Left lobe of liver (tissue), 2 donors: ENCODE measurements at places on chromosomes 12 and 14. TPM values are rescaled to one million over a fixed set of nuclear protein-coding genes. Genes with fewer than 3 reads are reported as not detected.
A peak's percentile ranks its signal among the peaks of the same experiment; 100 is the strongest.

Gene ASB2
- 0.20 TPM for total RNA-seq

Gene NUDT4
- 17.6 TPM for total RNA-seq

Gene ATL1
- 0.48 TPM for total RNA-seq

Gene RNASE2
- 0.33 TPM for total RNA-seq

Gene SPTB
- 0.35 TPM for total RNA-seq

Gene MAP1LC3B2
- total RNA-seq, result not detected

Gene DLGAP5
- 0.33 TPM for total RNA-seq

Gene GPR162
- 1.3 TPM for total RNA-seq

DNA sequence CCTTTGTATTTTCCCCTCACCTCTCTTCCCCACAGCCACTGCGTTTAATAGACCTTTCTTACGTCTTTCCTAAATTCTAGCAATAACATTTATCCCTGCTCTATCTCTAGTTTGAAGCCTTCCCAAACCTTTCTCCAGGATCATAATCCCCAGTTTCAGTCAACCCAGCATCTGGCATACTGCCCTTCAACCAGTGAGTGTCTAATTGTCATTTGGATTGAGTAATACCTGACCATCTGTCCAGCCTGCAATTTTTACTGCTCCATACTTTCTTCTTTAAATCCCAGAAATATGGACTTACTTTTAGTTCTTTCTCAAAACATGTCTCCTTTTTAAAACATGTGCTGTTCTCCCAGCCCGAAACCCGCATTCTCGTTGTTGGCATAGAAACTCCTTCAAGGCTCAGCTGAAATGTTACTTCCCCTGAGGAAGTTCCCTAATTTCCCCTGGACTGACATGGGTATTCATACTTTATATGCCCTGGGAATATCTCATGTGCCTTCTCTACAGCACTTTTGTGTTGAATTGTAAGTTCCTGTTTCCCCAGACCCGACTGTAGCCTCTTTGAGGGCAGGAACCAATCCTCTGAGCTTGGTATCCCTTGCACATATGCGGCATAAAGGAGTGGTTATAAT is 65.1 kb upstream of the ETV6 start:
- DNase-seq, result peak; percentile 62

DNA sequence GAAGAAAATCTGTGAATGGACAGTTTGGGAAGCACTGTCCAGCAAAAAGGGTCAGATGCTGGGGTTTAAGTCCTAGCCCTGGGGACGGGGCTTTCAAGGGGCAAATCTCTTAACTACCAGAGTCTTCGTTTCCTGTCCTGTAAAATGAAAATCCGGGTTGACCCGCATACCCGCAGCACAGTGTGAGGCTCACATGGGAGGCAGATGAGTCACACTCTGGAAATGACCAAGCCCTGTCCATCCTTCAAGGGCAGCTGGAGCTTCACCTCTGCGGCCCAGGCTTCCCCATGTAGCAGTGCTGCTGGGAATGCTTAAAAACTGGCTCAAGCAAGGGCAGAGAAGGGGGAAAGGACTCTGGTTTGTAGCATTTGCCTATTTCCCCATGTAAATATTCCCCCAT is 19.0 kb downstream of the FAM181A start:
- DNase-seq, result no peak

- DNase-seq, result no peak
Observed at GRCh38 chr14:71472356-71473340, 459.6 kb upstream of the RGS6 start.

DNA sequence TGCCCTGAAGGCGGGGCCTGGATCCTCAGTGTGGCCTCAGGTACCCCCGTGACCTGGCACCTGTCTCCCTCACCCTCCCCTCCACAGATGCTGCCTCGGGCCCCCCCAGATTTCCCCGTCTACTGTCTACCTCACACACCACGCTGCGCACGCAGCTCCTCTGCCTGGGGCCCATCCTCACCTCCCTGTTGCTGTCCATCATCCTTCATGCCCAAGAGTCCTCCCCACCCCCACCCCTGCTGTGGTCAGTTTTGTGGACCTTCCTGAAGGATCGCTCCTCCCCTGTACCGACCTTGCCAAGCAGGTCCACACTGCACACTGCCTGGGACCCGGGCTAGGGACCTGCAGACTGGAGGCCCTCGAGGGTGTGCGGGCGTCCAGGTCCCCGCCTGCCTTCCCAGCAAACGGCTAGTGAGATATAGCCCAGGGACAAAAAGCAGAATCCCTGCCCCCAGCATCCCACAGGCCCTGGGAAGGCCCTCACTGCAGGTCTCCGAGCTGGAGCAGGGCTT is 197.4 kb upstream of the DIO3 start:
- no peak for DNase-seq

DNA sequence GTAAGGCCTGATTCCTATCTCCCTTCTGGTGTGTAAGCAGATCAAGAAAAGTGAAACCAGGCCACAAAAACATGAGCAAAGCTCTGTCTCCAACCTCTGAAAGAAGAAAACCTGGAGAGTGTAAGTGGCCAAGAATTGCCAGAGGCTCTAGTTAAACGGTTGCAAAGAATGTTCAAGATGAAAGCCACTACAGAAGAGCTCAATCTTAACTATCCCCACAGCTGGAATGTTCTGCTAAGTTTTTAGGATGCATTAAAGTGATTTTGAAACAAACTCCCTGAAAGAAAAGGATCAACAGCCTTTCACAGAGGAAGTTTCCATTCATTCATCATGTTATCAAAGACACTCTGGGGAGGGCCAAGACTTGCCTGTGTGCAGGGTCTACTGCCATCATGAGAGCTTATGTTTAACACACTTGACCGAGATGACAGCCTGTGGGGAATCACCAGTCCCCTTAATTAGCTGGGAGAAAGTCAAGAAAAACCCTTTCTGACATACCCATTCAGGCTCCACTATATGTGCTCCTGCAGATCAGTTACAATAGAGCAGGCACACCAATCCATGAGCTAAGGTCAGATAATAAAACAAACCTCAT is 128.0 kb upstream of the OVCH1 start:
- no peak for DNase-seq

DNA sequence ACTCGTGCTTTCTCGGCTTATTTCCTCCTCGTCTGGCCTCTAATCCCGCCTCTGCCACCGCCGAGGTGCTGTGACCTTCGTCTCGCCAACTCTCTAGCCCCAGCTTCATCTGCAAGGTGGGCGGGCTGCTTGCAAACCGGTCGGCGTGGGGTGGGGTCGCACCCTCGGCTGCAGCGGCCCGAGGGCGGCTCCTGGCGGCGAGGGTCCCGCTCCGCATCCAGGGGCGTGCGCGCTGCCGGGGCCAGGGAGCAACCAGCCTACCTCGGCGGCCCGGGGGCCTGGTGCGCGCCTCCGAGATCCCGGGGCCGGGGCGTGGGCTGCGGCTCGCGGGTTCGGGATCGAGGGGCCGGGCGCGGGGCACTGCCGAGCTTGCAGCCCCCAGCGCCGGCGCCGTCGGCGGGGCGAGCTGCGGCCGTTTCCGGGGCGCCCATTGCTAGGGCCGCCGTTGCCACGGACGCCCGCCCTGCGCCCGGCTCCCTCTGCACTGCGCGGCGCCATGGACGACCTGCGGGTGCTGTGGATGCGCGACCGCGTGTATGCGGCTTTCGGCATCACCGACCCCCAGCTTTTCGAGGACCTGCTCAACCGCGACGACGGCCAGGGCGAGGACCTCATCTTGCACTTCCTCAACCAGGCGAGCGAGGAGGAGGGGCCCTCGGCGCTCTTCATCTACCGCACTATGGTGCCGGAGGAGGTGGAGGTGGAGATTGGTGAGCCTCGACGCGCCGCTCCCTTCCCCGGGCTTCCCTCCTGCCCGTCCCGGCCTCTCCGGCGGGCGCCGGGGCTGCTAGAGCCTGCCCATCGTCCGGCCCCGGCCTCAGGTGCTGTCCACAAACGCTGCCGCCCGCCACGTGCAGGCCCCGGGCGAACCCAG is at the start of gene DNAH10:
Gene DNAH10 (plus strand): TSS at position 461 of the 874 bp plus-strand sequence. CDS start 36 bp downstream, at position 497.
- DNase-seq, result no peak

- no peak for DNase-seq
Observed at GRCh38 chr12:95096852-95097251, 23.4 kb upstream of the NR2C1 start.

GRCh38 chr12:102757882-102758226 is 159.2 kb downstream of the PAH start:
- no peak for DNase-seq

DNA sequence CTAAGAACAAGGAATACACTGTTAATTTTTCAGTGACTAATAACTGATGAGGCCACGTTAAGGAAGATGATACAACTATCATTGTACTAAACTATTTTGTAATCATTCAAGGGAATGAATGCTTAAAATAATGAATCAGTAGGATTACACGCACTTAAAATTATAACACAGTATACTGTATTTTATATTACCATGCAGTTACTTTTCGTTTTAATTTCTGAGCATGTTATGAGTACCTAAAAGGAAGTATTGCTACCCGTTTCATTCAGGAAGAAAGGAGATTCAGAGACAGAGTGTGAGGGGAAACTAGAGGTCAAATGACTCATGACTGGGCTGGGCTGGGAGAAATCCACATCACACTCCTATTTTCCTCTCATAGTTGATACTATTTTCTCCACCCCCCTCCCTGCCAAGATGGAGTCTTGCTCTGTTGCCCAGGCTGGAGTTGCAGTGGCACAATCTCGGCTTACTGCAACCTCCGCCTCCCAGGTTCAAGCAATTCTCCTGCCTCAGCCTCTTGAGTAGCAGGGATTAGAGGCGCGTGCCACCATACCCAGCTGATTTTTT is 202.0 kb downstream of the PPM1H start:
- DNase-seq, result no peak

- no peak for DNase-seq
Observed at GRCh38 chr14:32332415-32333316, 3.6 kb downstream of the AKAP6 start.

GRCh38 chr12:82931349-82932116 is 244.8 kb downstream of the TMTC2 start:
- no peak for DNase-seq

GRCh38 chr14:77221241-77221871 is 39.8 kb downstream of the TMEM63C start:
- DNase-seq, result no peak

DNA sequence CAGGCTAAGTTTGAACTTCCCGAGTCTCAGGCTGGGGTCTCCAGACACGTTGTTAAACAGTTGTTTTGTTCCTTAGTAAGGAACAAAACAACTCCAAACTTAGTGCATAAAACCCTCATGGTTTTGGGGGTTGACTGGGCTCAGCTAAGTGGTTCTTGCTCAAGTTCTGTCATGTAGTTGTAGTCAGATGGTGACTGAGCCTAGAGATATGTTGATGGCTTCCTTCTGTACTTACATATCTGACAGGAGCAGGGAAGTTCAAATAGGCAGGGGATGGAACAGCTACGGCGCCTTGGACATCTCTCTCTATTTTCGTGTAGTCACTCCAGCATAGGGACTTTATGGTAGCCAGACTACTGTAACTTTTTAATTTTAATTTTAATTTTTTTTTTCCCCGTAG is 45.7 kb downstream of the SPATS2 start:
- no peak for DNase-seq

DNA sequence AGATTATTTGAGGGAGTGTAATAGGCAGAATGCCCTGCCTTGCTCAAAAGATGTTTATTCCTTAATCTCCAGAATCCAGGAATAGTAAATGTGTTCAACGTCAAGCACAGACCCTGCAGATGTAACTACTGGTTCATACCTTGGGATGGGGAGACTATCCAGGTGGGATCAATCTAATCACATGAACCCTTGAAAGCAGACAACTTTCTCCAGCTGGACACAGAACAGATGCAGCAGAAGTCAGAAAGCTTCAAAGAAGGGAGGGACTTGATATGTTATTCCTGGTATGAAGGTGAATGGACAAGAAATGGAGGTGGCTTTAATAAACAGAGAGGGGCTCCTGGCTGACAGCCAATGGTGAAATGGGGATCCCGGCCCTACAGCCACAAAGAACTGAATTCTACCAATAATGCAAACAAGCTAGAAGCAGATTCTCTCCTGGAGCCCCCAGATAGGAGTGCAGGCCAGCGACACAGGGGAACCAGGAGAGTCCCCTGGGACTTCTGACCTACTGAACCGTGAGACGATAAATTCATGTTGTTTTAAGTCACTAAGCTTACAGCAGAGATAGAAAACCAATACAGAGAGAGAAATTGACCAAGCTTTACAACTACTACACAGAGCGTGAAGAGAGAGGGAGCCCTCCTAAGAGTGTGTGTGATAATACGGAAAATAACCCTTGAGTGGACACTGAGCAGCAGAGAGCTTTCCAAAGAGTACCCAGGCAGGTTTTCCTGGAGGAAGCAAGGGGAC is 133.5 kb upstream of the TMEM132C start:
- DNase-seq, result no peak

DNA sequence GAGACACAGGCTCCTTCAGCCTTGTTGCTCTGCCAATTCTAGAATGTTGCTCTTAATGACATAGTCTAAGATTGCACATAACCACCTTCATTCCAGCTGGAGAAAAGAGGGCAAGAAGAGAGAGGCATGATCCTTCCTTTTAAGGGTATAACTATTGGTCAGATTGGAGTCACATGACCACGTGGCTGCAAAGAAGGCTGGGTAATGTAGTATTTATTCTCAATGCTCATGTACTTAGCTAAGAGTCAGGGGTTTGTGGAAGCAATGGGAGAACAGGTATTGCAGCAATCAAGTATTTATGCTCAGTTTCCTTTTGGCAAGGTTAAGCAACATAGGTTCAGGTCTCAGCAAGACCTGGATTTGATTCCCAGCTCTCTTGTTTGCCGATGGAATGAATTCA is 298.8 kb upstream of the TBX3 start:
- no peak for DNase-seq

DNA sequence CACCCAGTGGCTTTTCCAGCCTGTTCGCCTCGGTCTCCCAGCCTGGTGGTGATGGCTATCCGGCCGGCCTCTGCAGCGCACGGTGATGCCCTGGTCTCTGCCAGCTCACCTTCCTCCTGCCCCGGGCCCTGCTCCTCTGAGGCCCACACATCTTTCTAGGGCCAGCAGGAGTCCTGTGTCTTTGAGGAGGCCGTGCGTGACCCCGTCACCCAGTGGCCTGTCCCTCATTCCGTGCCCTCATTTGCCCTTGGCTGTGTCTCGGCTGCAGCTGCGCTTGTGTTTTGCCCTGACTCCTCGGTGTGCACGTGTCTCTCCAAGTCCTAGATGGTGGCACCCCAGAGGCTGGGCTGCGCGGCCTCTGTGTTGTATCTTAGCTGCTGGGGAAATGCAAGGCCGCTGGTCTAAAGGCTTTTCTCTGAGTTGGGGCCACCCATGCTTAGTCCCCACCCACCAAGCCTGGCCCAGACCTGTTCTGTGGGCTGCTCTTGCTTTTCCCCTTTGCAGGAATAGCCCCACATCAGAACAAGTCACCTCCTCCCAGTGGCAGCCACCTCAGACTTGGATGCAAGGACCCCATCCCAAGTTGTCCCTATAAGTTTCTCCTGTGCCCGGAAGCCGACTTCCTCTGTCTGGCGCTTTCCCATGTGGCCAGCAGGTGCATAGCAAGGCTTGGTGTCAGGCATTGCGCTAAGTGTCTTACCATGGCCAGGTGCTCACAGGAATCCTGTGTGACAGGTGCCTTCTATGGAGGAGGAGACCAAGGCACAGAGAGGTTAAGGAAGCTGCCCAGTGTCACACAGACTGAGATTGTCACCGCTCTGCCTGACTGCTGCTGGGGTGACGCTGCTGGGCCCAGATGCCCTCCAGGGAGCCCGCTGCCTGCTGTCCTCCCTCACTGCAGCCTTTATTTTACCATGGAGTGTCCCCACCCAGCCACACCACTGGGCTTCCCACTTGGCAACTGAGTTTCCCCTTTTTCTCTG is 64.5 kb downstream of the TSPAN9 start:
- DNase-seq, result no peak

- DNase-seq, result no peak
Observed at GRCh38 chr14:74524076-74524811, 30.7 kb downstream of the ISCA2 start.

GRCh38 chr12:107610021-107610859 is 75.4 kb upstream of the PWP1 start:
- DNase-seq, result no peak
